ENCODE measurements at places on chromosomes 1 and 21. TPM values are rescaled to one million over a fixed set of nuclear protein-coding genes. Genes with fewer than 3 reads are reported as not detected.
A peak's percentile ranks its signal among the peaks of the same experiment; 100 is the strongest.

DNA sequence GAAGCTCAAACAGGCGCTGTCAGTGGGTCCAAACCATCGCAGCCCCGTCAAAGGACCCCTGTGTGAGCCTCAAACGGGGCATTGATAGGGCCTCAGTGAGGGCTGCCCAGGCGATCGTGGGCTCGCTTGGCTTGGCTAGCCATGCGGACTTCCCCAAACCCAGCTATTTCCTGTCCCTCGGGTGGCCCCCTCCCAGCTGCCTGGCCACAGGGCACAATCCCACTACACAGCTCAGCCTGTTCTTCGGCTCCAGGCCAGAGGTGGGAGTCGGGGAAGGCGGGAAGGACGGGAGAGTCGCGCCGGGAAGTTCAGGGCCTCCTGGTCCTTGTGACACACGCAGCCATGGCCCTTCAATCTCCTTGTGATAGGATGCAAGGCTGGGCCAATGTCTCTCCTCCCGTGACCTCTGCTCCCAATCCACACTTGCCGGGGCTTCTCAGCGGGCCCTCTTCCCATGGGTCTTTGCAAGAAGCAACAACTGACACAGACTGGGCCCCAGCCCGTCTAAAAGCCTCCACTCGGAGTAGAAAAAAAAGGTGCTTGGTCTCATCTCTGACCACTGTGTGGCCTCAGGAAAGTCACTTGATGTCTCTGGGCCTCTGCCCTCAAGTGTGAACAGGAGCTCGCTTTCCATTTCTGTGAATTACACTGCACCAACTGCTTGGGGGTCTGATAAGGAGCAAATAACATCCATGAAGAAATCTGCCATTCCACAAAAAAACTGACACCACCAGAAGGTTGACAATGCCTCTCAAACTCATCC, 7.1 kb upstream of the MATN1 start:
- DNase-seq = no peak

DNA sequence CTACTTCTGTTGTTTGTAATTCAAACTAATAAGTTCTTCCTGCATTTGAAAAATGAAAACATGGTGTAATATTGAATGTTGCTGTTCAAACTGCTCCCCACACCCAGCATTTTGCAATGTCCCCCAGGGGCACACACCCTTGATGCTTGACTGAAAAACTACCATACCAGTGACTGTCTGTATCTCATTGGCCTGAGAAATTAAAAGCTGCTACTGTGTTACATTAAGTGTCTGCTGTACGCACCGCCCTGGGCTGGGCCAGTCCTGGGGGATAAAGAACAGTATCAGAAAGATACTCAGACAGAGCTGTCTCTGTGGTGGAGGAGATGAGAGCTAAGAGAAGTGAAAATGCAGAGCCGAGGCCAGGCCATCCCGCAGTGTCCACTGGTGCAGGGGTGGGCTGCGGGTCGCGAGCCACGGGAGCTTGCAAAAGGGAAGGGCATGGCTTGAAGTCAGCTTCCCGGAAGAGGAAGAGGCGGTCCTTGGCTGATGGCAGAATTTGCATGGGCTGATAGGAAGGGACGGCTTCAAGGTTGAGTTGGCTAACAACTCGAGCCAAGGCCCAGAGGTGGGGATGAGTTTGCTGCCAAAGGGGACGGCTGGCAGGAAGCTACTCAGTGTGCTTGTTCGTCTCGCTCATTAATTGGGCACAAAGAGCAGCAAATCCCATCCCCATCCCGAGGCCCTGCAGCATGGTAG, 329.8 kb upstream of the VAMP3 start:
- DNase-seq = no peak

GRCh38 chr1:45359882-45360513, 19.8 kb upstream of the MUTYH start:
- DNase-seq = peak; percentile 77

- DNase-seq = peak; percentile 9
Measured at GRCh38 chr1:179779645-179780272, 36.7 kb downstream of the FAM163A start.

GRCh38 chr21:45270306-45270821, 17.3 kb downstream of the POFUT2 start:
- no peak for DNase-seq

DNA sequence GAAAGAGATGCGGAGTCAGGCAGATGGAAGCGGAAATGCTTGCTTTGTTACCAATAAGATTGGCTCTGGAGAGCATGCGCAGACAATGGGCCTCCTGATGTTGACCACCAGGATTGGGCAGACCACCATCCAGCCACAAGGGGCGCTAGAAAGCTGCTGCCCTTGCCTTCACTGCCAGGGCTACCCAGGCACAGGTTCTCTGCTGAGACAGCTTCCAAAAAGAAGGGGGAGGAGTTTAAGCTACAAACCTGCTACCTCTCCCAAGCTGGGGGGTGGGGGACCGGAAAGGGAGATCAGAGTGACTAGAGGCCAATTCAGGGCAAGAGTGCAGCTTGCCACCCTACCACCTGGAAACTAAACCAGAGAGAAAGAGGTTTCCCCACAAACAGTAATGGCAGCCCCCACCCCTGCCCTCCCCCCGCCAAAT, 369.7 kb downstream of the RRAGC start:
- DNase-seq = peak; percentile 12

- peak; percentile 66 for DNase-seq
Measured at GRCh38 chr21:38804789-38805327, 871 bp upstream of the ETS2 start.

- no peak for DNase-seq
Measured at GRCh38 chr1:83508485-83509151, 490.3 kb downstream of the TTLL7 start.

- no peak for DNase-seq
Measured at GRCh38 chr1:99806882-99807281, 40.4 kb upstream of the FRRS1 start.

DNA sequence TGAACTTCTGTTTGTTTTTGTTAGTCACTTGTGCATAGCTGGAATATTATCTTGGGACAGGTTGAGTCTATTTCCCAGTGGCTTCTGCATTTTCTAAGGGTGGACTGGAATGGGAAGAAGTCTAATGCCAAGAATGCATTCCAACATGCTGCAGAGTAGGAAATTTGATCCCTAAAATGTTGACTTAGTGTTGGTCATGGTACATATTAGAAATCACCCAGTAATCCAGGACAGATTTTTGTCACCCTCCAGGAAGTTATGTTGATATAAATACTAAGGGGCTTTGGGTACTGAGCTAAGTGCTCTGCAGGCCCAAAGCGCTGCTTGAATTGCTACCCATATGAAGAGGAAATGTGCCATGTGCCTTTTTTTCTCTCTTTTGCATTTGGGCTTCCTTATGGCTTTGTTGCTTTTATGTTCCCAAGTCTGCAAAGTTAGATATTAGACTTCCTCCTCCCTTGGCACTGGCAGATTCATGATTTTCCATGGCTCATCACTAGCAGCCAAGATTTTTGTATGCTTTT, 10.0 kb downstream of the ARID1A start:
- peak; percentile 57 for DNase-seq

TIE1 gene
- total RNA-seq = 667 TPM

SPRR2F gene
- total RNA-seq = not detected

CLIC4 gene
- total RNA-seq = 173 TPM

KIAA1614 gene
- 4.0 TPM for total RNA-seq

AMY2A gene
- total RNA-seq = not detected

PTPN22 gene
- 0.26 TPM for total RNA-seq
